AG04450 (cell line): ENCODE measurements at places on chromosomes 13 and 19.
A peak's percentile ranks its signal among the peaks of the same experiment; 100 is the strongest.

- DNase-seq: no peak
Measured at GRCh38 chr13:33227927-33228647, 57.5 kb downstream of the STARD13 start.

GRCh38 chr13:53260594-53260993 is 232.0 kb downstream of the OLFM4 start:
- DNase-seq: no peak

DNA sequence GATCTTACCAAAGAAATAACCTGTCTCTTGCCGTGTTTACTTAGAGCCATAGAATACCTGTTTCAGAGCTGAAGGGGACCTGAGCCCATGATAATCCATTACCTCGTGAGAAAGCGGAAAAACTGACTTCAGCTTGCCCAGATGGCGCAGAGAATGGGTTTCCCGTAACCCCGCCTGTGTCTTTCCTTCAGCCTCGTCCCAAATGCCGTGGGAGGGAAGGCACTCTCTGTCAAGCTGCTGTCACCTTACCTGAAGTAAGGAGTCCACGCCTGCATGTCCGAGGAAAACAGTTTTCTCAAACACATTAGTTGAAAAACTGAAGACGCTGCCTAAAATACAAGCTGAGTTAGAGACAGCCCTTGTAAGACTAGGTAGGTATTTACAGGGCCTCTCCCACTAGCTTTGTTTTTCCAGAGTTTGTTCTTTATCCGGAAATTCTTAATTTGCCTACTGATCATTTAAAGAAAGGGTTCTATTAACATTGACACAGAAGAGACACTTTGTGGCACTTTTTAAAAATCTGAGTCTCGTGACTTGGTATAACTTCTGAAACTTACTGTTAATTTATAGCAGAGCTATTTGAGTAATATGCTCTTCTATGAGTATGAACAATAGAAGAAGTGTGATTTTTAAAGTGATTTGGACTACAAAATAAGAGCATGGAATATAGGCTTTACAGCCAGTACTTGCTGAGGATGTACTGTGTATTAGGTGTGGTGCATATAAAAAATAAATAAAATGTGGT is 1.3 kb upstream of the INTS6 start:
- DNase-seq: no peak

DNA sequence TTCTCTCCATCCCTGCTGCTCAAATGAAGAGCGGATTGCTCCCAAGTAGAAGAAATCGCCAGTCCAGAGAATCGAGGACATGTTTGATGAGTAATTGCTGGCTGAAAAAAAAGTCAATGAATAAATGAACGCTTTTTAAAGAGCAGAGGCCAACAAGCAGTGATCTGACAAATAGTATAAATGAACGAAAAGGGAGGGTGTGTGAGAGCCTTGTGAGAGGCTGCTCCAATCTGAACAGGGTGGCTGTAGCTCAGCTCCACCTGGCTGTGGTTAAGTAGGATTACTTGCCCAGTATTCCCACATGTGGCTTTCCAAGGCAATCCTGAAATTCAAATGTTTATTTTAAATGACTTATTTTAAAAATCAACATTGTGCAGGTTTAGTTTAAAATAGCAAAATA is 117.1 kb downstream of the TSHZ3 start:
- peak; percentile 20 for DNase-seq

DNA sequence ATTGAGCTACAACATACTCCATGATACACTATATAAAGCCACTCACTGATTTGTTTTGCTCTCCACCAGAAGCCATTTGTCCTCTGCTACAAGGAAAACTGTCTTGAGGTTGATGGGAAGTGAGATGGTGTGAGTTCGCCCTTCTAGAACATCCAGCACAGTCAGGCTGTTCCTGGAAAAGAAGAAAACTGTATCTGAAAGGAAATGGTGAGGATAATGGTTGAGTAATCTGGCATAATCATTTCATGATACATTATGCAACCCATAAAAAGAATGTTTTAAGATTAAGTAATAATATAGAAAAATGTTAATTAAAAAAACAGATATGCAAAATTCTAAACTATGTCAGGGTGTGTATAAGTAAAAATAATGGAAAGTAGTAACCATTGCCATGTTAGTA is 233.9 kb downstream of the RGCC start:
- DNase-seq: no peak

- no peak for DNase-seq
Measured at GRCh38 chr13:68174893-68175292, 944.8 kb upstream of the PCDH9 start.

DNA sequence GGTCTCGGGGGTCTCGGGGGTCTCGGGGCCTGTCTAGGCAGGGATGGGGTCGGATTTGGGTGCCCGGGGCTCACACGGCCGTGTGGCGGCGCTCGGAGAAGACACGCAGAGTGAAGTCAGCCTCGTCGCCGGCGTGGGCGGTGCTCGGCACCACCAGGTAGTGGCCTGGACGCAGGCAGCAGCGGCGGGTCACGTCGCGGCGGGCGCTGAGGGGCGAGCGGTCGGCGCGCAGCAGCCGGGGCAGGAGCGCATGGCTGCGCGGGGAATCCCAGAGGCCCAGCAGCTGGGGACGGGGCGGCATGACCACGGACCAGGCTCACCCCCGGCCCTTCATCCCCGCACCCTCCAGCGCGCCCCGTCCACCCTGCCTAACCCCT is 8.2 kb downstream of the CAPN12 start:
- no peak for DNase-seq

DNA sequence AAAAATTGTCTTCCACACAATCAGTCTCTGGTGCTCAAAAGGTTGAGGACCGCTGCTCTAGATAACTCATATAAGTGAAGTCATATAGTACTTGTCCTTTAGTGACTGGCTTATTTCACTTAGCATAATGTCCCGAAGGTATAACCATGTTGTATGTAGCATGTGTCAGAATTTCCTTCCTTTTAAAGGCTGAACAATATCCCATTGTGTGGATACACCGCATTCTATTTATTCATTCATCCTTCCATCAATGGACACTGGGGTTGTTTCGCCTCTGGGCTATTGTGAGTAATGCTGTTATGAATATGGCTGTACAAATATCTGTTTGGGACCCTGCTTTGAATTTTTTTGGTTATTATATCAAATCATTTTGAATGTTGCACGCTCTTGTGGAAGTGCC is 4.6 kb upstream of the LYPD5 start:
- no peak for DNase-seq

GRCh38 chr13:98460516-98460915 is 116.4 kb downstream of the STK24 start:
- no peak for DNase-seq

GRCh38 chr19:42285541-42285941 is 16.4 kb upstream of the PRR19 start:
- DNase-seq: no peak

- DNase-seq: no peak
Measured at GRCh38 chr13:88937384-88937783, 1266.2 kb downstream of the SLITRK5 start.
